ENCODE measurements at places on chromosomes 5 and 9.

GRCh38 chr5:138455232-138455930 lies 9.9 kb upstream of the EGR1 start:
- no peak for DNase-seq

DNA sequence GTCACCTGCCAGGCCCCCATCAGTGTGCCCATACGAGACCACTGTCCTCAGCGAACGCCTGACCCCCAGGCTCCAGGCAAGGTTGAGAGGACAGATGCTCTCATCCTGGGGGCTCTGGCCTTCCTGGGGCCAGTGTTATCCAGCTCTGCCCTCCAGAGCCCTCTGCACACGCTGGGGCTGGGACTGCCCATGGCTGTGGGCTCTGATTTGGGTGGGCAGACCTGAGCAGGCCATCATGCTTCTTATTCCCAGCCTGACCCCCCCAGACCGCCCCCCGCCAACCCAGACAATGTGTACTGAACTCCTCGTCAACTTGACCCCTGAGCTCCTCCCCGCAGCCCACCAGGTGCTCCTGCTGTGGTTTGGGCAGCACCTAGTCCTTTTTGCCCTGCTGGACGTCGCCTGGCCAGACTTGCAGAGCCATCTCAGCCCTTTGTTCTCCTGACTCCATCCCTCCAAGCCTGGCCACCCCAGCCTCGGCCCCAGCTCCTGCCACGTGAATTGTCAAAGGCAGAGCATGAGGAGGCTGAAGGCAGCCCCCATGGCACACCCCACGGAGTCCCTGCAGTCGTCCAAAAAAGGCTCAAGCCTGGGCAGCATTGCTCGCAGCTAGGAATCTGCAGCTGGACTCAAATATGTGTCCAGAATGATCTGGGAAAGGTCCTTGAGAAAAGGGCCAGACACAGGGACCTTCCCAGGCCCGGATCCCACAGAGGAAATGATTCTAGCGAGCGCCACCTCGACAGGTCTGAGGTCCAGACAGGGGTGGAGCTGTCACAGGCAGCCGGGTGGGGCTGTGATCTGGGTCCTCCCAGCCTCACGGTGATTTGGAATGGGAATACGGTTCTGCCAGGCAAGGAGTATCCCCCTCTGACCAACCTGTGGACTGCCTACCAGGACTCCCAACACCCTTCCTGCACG lies 87.0 kb downstream of the ADAMTS2 start:
- no peak for DNase-seq

GRCh38 chr9:136374183-136374575 lies 710 bp upstream of the CARD9 start:
- no peak for DNase-seq

GRCh38 chr9:136899196-136899595 lies 12.9 kb downstream of the TRAF2 start:
- DNase-seq = no peak

DNA sequence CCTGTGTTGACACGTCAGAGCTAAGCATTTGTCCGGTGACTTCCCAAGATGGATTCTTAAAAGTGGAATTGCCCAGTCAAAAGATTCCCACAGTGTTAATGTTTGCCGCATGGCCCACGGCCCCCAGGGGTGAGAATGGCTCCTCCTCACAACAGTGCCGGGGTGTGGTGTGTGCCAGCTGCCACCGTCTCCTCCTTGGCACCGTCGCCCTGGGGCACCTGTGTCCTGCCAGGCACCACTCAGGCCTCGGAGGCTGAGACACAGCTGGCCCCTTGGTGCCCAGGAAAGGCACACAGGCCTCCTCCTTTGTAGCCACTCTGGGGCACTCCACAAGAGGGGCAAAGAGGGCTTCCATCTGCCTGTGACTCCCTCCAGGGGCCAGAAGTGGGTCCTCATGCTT lies 4.3 kb downstream of the KCNT1 start:
- no peak for DNase-seq

DNA sequence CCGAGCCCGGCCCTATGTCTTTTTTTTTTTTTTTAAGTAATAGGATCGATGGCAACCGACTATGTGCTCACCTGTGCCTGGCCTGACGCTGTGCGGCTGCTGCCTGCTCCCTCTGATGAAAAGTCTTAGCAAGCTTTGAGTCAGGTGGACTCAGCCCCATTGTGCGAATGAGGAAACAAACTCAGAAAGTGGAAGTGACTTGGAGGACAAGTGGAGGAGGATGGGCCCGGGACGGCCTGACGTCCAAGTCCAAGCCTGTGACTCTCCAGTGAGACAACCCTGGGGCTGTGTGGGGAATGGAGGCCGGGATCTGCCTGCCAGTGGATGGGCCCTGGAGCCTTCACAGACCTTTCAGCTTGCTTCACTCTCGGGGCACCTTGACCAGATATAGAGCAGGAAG lies 57.9 kb downstream of the EXD3 start:
- DNase-seq = no peak

- DNase-seq = no peak
Measured at GRCh38 chr5:17434982-17435381, 63.0 kb upstream of the TAF11L2 start.

DNA sequence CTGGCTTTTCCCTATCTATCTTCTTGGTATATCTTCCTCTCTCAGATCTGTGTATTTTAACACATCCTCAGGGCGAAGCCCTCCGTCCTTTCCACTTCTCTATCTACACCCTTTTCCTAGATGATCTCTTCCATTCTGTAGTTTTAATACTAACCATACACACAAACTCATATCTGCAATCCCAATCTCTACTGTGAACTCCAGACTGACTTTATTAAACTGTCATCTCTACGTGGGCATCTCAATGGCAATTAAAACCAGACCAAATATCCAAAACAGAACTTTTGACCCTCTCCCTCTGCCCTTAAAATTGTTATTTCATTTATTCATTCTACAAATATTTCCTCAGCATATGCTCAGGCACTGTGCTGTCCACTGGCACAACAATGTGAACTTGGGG lies 7.1 kb downstream of the FNIP1 start:
- no peak for DNase-seq

GRCh38 chr5:51395245-51395644 lies 12.0 kb downstream of the ISL1 start:
- no peak for DNase-seq

DNA sequence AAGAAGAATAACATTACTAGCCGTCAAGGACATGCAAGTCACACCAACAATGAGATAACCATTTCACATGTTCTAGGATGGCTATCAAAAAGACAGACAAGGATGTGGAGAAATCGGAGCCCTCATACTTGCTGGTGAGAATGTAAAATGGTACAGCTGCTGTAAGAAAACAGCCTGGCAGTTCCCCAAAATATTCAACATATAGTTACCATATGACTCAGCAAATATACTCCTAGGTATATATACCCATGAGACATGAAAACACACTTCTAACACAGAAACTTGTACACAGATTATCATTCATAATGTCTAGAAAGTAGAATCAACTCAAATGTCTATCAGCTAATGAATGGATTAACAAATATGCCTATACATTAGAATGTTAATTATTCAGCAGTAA lies 105.4 kb upstream of the PCAT7 start:
- no peak for DNase-seq

Data from bone marrow (tissue), 2 donors.